ENCODE measurements at places on chromosomes 7 and 10.

GRCh38 chr7:105622106-105622731 lies 40.9 kb upstream of the EFCAB10 start:
- no peak for DNase-seq

GRCh38 chr7:16590424-16590823 lies 55.1 kb downstream of the ANKMY2 start:
- no peak for DNase-seq

DNA sequence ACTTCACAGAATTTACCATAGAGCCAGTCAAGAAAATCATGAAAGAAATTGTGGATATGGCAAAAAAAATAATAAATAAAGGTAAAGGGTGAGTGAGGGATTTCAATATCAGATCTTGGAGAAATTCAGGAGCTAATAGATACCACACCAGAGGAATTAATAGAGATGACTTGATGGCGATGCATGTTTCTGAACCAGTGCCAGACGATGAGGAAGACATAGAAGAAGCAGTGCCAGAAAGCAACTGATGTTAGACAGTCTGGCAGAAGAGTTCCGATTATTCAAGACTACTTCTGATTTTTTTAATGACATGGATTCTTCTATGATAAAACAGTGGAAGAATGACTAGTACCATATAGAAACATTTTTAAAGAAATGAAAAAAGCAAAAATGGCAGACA lies 314.7 kb downstream of the BICC1 start:
- DNase-seq = no peak

DNA sequence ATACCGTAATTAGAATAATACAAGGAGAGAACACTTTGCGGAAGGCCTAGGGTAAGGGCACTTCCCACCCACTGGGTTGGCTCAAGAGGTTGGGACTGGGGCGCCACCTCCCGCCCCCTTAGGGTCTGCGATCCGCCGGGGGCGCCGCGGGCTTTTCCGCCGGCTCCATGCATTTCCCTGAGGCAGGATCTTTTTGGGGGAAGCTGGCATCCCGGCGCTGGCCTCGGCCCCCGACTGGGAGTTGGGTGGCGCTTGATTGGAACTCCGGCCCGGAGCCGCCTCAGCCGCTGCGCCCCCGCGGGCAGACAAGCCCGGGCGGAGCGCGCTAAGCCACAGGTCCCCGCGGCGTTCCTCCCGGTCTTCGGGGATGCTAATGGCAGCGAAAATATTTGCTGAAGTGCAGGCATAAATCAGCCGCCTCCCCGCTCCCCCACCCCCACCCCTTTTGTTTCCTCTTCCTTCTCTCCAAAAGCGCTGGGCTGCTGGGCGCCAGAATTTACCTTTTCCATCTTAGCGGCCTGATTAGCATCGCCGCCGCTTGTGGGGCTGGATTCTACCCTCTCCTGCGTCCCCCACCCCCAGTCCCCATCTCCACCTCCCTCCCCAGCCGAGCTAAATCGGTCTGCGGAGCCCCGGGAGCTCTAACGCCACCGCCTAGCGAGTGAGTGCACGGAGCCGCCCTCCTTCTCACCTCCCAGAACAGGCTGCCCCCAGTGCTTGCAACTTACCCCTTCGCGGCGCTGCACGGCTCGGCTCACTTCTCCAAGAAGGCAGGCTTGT lies 5.1 kb downstream of the UNC5B start:
- DNase-seq = no peak

DNA sequence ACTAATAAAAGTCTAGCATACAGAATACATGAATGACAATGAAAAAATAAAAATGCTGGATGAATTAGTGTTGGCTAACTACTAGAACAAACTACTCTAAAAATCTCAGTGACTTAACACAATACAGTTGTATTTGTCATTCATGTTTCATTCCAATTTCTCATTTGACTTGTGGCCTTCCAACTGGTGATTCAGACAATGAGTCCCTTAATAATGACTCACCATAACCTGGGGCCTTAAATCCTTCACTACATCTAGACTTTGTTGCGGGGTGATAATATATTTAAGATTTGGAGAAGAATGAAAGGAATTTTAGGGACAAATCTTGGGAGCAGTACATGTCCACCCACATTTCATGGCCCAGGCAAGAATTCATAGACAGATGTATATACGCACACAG lies 90.5 kb upstream of the POM121L12 start:
- DNase-seq = no peak

DNA sequence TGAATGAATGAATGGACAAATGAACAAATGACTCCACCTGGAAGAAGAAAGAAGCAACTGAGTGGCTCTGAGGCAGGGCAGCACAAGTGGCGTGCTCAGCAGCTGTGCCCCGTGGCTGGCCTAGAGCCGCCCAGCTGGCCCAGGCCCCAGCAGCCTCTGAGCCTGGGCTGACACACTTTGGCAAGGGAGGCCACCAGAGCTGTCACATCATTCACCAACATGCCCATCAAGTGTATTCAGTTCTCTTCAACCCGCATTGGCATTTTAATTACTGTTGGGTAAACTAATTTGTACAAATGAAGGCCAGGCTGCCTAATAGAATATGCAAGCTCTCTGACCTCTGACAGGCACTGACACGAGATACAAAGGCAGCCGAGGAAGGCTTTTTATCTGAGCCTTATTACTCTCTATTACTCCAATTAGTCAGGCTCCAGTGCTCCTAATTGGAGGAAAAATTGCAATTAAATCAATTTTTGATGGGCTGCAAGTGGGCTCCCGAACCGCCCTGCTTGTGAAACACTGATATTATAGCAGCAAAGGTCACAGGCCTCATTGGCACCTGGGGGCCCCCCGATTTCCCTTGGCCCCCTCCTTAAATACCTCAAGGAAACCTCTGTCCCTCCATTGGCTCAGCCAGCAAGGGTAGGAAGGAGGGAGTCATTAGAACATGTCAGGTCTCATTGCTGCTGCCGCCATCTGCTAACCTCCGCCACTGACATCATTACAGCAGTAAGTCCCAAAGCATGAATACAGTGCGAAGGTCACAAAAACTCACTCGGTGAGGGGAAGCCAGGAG lies 41.9 kb downstream of the DPCD start:
- no peak for DNase-seq

- no peak for DNase-seq
Measured at GRCh38 chr10:61283066-61283465, 170.1 kb downstream of the TMEM26 start.

GRCh38 chr10:46240684-46241565 lies 45.9 kb upstream of the ANTXRL start:
- DNase-seq = peak; percentile 18
